ENCODE measurements at places on chromosomes 2 and 18.

GRCh38 chr2:215811409-215812345, 201.7 kb downstream of the MREG start:
- no peak for DNase-seq

DNA sequence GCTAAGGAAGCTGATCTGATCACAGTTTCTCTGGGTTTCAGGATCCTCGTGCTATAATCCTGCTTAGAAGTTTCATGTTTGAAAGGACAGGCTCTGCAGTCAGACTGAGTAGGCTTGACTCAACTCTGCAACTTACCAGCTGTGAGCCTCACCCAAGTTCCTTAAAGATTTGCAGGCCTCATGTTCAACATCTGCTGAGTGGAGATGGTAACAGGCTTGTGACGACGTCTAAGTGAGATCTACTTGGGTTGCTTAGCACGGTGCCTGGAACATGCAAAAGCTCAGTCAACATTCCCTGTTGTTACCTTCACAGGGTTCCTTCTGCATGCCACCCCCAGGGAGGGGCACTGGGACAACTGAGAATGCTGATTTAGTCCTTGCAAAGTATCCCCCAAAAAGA, 164.2 kb downstream of the C1D start:
- no peak for DNase-seq

- DNase-seq: no peak
Measured at GRCh38 chr2:191670076-191670475, 7.9 kb upstream of the NABP1 start.

DNA sequence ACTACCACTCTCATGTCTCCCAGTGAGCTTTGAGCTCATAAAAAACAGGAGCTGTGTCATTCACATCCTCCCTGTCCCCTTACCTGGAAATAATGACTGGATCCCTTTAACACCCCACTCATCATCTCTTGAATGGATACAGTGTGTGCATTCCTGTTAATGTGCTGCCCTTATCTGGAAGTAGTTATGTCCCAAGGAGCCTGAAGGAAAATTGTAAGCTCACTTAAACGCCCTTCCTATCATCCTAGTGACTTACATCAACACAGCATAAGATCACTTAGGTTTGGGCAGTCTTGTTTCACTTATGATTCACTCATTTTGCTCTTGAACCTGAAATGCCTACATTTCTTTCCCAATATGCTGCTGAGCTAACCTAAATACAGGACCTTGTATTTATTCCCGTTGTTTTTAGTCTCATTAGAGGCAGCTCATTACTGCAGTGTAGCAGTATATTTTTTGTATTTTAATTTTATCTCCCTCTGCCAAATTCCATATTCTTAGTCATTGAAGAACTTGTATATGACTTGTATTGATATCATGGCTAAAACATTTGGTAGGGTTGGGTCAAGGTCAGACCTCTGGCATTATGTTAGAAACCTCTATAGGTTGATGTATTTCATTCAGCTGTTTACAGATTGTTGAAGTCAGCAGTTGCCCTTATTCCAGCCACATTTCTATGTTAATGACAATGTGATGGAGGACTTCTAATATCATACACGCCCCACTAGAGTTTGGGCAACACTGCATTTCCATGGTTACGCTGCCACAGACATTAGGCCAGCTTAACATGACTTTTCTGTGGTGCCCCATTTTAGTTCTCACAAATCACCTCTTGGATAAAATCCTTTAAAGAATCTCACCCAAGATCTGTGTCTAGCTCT, 72.9 kb downstream of the PKP4 start:
- DNase-seq: no peak

DNA sequence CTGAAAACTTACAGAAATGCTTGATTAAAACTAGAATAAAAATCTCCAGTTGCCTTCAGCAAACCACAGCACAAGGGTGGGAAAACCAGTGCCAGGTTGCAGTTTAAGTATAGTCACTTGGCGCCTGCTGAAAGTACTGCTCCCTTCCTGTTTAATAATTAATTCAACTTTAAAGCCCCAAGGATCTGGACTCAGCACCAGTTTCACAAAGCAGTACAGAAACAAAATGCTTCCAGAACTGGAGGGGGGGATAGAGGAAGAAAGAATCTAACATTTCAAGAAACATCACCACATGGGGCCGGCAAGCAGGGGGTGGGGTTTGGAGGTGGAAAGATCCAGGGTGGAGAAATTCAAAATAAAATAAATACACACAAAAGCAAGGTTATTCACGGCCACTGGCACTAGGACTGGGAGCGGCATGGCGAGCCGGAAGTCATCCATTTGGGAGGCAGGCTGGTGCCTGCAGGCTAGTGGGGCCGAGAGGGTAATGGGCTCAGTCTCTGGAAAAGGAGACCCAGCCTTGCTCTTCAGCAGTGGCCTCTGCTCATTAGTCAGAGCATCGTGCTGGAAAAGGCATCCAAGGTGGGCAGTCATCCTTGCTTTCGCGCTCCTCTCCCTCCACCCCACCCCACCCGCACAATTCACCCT, 85.8 kb downstream of the POU3F3 start:
- DNase-seq: no peak

DNA sequence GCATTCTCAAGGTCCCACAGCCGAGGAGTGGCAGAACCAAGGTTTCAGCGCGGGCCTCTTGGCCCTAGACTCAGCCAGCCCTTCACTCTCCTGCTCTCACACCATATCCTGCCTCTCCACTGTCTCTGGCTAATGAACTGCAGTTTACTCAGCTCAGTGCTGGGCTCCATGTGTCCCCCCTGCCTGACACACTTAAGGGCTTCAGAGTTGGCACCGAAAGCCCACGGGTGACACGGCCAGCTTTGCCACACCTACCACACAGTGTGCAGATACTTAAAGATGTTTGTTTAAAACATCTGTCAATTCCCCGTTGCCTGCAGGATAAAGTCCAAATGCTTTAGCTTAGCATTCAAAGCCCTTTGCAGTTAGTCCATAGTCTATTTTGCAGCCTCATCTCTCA, 241.2 kb downstream of the SEPTIN10 start:
- no peak for DNase-seq

- no peak for DNase-seq
Measured at GRCh38 chr2:161580426-161580825, 43.8 kb upstream of the SLC4A10 start.

GRCh38 chr18:54217624-54218023, 6.8 kb downstream of the MBD2 start:
- DNase-seq: no peak

DNA sequence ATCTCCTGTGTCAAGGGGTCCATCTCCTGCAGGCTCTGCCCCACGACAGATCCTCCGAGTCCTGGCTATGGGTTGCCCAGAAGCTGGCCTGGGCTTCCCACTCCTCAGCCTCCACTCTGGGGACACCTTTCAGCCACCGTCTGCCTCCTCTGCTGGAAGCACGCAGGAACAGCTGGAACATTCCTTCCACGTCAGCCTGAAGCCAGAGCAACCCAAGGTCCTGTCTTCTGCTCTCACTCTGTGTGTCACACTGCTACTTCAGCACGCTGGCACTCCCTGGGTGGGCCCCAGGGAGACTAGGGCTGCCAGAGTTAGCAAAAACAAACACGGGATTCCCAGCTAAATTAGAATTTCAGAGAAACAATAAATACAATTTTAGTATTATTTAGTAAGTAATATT, 148.8 kb downstream of the HRH4 start:
- no peak for DNase-seq

DNA sequence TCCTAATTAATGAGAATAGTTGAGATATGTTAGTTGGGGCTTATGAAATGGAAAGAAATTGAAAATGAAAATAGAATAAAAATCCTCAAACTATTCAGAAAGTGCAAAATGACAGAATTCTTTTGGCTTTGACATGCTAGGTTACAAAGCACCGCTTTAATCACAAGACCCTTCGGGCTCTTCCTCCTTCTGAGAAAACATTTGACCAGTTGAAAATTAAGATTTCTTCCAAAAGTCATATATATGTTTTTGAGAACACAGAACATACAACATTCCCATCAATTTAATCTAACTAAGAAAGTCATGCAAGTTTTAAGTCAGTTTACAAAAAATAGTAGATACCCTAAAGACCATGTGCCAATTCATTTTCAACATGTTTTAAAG, 2.2 kb upstream of the SLC40A1 start:
- no peak for DNase-seq

DNA sequence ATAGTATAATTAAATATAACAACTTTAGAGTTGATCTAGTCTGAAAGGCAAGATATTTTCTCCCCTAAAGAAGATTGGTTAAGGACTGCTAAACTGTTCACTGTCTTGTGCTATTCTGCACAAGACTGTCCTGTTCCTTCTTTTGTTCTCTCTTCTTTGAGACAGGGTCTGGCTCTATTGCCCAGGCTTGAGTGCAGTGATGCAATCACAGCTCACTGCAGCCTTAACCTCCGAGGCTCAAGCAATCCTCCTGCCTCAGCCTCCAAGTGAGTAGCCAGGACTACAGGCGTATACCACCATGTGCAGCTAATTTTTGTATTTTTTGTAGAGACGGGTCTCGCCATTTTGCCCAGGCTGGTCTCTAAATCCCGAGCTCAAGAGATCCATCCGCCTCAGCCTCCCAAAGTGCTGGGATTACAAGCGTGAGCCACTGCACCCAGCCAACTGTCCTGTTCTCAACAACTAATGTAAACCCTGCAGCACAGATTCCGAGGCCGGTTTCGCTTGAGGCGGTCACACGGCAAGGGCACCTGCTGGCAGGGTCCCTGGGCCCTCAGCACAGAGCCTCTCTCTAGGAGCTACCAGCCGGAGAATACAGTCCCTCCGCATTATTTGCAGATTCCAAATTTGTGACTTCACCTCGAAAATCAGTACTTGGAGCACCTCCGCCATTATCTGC, 16.4 kb downstream of the PXDN start:
- DNase-seq: no peak

GRCh38 chr2:212732860-212733259, 194.3 kb upstream of the ERBB4 start:
- DNase-seq: no peak

DNA sequence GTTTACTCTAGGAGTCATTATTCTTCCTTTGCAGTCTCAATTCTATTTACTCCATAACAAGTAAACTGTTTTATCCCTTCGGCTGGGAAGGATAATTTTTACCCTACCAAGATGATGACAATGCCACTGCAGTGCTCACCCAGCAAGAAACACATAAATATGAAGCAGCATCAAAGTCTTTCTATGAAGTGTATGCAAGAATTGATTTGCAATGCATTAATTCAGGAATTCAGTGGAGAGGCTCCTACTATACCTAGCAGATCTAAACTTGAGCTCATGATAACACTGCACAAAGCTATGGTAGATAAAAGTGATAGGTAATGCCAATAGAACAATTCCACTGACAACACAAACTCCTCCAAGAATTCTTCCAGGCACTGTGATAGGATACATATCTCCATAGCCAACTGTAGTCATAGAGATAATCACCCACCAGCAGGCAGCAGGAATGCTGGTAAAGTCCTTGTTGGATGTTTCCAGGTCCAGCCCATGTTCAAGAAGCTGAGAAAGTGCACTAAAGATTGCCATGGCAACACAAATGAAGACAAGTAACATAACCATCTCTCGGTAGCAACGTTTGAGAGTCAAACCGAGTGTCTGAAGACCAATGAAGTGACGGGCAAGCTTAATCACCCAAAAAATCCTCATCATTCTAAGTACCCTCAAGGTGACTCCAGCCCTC, 49.9 kb downstream of the KCNG3 start:
- DNase-seq: no peak

GRCh38 chr2:84029903-84030575, 429.0 kb downstream of the SUCLG1 start:
- DNase-seq: no peak

GRCh38 chr18:72155327-72155726, 388.8 kb downstream of the CBLN2 start:
- no peak for DNase-seq

DNA sequence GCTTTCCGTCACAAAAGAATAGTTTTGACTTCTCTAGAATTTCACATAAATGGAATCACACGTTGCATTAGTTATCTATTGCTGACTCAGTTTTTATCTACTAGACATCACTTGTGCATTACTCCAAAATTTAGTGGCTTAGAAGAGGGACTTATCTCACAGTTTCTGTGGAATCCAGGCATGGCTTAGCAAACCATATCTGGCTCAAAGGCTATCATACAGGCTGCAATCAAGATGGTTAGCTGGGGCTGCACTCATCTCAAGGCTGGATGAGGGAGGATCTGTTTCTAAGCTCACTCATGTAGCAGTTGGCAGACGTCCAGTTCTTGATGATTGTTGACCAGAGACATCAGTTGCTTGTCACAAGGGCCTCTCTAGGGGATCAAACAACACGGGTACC, 6.6 kb upstream of the DSC3 start:
- DNase-seq: no peak

DNA sequence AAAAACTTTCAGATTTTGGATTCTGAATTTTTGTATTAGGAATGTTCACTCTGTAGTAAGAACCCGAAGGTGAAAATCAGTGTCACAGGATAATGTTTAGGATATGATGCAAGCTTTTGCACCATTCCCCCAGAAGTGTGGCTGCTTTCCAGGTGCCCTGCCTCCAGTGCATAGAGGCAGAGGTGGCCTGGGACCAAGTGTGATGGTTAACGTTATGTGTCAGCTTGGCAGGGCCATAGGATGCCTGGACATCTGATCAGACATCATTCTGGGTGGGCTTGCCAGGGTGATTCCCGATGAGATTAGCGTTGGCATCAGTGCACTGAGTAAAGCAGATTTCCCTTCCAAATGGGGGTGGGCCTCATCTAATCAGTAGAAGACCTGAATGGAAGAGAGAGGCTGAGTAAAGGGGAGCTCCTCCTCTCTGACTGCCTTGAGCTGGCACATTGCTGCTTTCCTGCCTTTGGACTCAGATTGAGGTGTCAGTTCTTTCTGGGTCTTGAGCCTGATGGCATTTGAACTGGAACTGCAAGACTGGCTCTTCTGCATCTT, 177.4 kb upstream of the HS6ST1 start:
- DNase-seq: no peak

DNA sequence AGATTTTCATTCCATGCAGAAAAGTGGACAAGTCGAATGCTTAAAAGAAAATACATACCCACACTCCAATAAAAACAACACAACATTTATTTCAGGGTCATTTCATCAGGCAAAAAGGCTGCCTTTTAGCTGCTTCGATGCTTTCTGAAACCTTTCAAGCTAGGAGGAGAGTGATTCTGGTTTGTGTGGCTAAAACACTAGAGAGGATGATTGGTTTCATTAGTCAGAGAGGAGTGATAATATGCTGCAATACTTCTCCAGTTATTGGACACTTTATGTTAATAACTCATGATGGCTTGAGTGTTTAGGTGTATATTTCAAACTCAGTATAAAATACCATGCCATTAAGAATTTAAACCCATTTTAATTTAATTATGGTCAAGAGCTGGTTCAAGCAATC, 614.0 kb downstream of the SLC4A3 start:
- DNase-seq: no peak

- DNase-seq: no peak
Measured at GRCh38 chr2:9002313-9002636, 1.2 kb downstream of the MBOAT2 start.

GRCh38 chr2:189629531-189630453, 31.5 kb upstream of the ASNSD1 start:
- no peak for DNase-seq

DNA sequence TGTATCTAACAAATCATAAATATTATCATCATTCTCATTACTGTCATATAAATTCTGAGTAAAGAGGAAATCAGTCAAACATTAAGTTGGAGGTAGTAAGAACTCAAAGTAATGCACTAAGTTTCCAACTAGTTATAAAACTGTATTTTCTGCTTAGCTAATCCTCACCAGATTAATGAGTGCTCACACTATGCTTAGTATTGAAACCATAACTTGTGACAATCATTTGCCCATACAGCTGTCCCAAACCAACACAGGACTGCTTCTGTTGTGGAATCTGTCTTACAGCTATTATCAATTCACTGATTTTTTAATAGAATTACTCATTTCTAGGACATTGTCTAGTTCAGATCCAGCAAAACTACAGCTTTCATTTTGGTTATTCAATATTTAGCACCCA, 41.5 kb upstream of the TANK start:
- DNase-seq: no peak

Data from T-helper 1 cell (primary cell).